ENCODE measurements at places on chromosomes 16 and 17. TPM values are rescaled to one million over a fixed set of nuclear protein-coding genes. Genes with fewer than 3 reads are reported as not detected.

DNA sequence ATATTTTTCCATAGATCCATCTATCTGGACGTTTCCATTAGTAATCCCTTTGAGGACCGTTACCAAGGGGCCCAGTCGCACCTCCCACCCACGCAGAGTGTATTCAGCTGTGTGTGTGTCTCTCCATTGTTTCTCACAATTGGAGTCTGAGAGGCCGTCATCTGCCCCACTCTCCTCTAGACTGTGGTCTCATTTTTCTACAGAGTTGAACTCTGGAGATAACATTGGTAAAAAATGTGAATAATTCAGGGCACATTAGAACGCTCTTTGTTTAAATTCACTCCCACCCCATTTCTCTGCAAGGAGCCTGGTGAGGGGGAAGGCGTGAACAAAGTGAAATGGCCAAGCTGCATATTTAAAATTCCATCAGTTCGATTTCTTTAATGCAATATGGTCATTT is 333.1 kb upstream of the MAF start:
- H3K4me1 ChIP-seq, result no peaks in the 10 kb centered on the region
- no peaks in the 10 kb centered on the region for H3K36me3 ChIP-seq
- DNase-seq, result no peak
- no peak overlapping the region for H3K27ac ChIP-seq
- no peak overlapping the region for H3K4me3 ChIP-seq

DNA sequence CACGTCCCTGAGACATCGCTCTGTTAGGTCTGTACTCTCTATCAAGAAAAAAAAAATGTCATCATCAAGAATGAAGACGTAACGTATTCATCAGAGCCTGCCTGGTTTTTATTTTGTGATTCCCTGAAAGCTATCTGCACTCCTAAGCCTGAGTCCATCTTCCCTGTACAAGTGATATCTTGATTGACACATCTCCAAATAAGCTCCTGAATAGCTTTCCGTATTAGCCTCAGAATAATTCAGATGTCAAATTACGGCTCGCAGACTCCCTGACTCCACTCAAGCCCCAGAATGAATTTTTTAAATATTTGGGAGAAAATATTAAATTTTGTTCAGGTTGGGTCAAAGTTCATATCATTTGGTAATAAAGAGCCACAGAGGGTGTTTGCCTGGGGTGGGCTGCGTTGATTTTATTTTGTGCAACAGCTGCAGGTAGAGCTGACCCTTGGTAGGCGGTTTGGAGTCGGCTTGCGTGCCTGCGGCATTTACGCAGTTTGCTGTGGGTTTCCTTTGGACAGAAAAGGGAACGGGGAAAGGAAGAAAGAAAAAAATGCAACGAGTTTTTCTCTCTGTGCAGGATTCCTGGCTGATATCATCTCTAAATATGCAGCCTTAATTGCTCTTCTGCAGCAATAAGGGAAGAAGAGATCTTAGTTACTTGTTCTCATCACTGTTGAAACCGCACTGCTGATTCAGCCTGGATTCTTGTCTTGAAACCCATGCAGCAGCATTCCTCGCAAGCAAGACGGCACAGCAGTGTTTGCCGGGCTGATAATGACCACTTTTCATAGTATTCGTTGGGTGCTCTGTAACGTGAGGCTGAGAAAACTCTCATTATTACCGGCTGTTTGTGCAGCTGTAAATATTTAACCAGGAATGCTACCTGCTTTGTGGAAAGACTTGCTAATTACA is 114.7 kb downstream of the IRX3 start:
- H3K27ac ChIP-seq, result no peak overlapping the region
- peaks cover 2% of the 10 kb centered on the region for H3K27me3 ChIP-seq
- DNase-seq, result peak; percentile 90
- no peaks in the 10 kb centered on the region for H3K4me1 ChIP-seq

GRCh38 chr16:66543541-66543940 is 6.4 kb downstream of the TK2 start:
- H3K4me1 ChIP-seq, result no peaks in the 10 kb centered on the region
- H3K4me3 ChIP-seq, result no peak overlapping the region
- DNase-seq, result no peak
- H3K27me3 ChIP-seq, result no peaks in the 10 kb centered on the region
- no peaks in the 10 kb centered on the region for H3K36me3 ChIP-seq
- no peak overlapping the region for H3K27ac ChIP-seq

- H3K36me3 ChIP-seq, result no peaks in the 10 kb centered on the region
- no peaks in the 10 kb centered on the region for H3K4me1 ChIP-seq
- H3K27me3 ChIP-seq, result no peaks in the 10 kb centered on the region
- no peak overlapping the region for H3K27ac ChIP-seq
- DNase-seq, result peak; percentile 46
Measured at GRCh38 chr16:68590201-68590994, 51.3 kb downstream of the ZFP90 start.

DNA sequence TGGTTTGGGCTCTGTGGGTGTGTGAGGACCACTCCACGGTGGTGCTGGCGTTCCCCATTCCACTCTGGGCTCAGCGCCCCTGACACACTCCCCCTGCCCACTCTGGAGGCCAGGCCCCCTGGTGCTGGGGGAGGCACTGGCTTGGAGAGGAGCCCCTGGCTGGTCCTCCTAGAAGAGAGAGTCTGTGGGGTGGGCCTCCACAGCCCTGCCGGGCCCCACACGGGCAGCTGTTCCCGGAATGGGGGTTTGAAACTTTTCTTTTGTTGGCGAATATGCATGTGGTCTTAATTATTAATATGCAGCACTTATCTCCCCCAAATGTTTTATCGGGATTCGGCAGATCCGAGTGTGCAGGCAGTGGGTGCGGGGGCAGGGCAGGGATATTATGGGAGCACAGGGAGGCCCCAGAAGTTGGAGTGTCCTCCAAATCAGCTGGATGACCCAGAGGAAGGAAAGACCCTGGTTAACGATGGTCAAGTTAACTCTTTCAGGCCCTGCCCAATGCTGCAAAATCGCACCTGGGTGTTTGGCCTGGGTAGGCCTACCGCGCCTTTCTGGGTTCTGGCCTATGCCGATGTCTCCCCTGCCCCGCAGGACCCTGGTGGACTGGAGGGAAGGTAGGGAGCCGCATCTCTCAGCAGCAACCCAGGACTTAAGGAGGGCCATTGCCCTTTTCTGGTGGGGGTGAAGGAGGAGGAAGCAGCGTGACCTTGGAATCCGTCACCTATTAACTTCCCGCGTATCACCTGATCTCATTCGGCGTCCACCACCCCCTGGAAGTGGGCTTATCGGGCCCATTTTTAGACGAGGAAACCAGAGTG is 36.0 kb downstream of the TMEM235 start:
- H3K4me1 ChIP-seq, result no peaks in the 10 kb centered on the region
- peaks cover 16% of the 10 kb centered on the region for H3K27me3 ChIP-seq
- H3K36me3 ChIP-seq, result no peaks in the 10 kb centered on the region
- no peak for DNase-seq
- no peak overlapping the region for H3K27ac ChIP-seq

DNA sequence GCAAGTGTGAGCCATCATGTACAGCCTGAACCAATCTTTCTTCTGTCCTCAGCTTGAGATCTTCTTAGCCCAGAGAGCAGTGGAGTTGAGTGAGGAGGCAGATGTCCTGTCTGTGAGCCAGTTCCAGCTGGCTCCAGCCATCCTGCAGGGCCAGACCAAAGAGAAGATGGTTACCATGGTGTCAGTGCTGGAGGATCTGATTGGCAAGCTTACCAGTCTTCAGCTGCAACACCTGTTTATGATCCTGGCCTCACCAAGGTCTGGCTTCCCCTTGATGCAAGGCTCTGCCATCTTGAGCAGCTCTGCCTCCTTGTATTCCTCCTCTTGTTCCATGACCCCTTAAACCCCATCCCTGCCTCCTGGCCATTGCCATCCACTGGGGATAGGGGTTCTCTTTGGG is 9.6 kb downstream of the CDK5RAP3 start:
- no peak overlapping the region for H3K27ac ChIP-seq
- no peaks in the 10 kb centered on the region for H3K27me3 ChIP-seq
- H3K4me3 ChIP-seq, result no peak overlapping the region
- DNase-seq, result no peak
- peaks cover 22% of the 10 kb centered on the region for H3K36me3 ChIP-seq

GRCh38 chr16:3857189-3858043 is 23.1 kb downstream of the CREBBP start:
- H3K27ac ChIP-seq, result no peak overlapping the region
- H3K36me3 ChIP-seq, result peaks cover 1% of the 10 kb centered on the region
- H3K4me1 ChIP-seq, result peaks cover 18% of the 10 kb centered on the region
- no peak overlapping the region for H3K4me3 ChIP-seq
- peak; percentile 85 for DNase-seq

- no peaks in the 10 kb centered on the region for H3K36me3 ChIP-seq
- no peak overlapping the region for H3K27ac ChIP-seq
- H3K27me3 ChIP-seq, result no peaks in the 10 kb centered on the region
Measured at GRCh38 chr17:41215681-41216080, 10.8 kb upstream of the KRTAP9-2 start.

GRCh38 chr17:41271858-41272257 is 3.6 kb upstream of the KRTAP9-7 start:
- H3K27ac ChIP-seq, result no peak overlapping the region
- H3K36me3 ChIP-seq, result no peaks in the 10 kb centered on the region
- H3K4me3 ChIP-seq, result no peak overlapping the region
- no peaks in the 10 kb centered on the region for H3K4me1 ChIP-seq

GRCh38 chr17:56809820-56810179 is 23.9 kb downstream of the C17orf67 start:
- H3K27me3 ChIP-seq, result no peaks in the 10 kb centered on the region
- no peaks in the 10 kb centered on the region for H3K4me1 ChIP-seq
- no peak overlapping the region for H3K4me3 ChIP-seq
- DNase-seq, result no peak
- no peaks in the 10 kb centered on the region for H3K36me3 ChIP-seq

DNA sequence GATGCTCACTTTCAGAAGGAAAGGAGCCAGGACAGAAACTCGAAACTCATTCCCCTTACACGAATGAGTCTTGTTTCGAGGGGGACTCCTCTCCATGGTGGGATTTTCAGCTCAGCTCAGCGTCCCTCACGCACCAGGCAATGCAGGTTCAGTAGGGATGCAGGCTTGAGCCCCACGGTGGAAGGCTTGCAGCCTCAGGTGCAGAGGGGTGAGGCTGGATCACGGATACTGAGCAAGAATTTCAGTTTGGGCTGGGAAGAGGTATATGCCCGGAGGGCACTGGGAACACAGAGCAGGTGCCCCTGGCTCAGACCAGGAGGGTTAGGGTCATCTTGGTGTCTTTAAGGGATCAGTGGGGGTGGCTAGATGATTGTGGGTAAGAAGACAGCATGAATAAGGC is 344.9 kb upstream of the TNRC6C start:
- H3K36me3 ChIP-seq, result no peaks in the 10 kb centered on the region
- no peaks in the 10 kb centered on the region for H3K4me1 ChIP-seq
- H3K27ac ChIP-seq, result no peak overlapping the region
- H3K27me3 ChIP-seq, result no peaks in the 10 kb centered on the region
- H3K4me3 ChIP-seq, result no peak overlapping the region

DNA sequence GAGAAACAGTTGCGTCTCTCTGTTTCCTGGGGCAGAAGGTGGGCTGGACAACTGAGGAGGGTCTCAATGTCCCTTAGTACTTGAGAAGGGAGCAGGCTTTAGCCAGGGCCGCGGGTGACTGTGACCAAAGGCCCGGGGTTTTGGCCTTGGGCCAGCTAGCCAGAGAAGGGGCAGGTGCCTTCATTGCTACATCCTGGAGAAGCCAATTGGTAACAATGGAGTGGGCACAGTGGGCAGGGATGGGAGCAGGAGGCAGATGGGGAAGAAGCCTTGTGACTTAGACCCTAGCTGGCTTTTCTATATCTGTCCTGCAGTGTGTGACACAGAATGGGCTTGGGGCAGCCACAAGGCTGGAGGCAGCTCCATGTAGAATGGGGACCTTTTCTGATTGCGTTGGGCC is 46.0 kb downstream of the CLEC16A start:
- H3K36me3 ChIP-seq, result peaks cover 5% of the 10 kb centered on the region
- DNase-seq, result no peak
- H3K27me3 ChIP-seq, result no peaks in the 10 kb centered on the region
- no peak overlapping the region for H3K4me3 ChIP-seq

DNA sequence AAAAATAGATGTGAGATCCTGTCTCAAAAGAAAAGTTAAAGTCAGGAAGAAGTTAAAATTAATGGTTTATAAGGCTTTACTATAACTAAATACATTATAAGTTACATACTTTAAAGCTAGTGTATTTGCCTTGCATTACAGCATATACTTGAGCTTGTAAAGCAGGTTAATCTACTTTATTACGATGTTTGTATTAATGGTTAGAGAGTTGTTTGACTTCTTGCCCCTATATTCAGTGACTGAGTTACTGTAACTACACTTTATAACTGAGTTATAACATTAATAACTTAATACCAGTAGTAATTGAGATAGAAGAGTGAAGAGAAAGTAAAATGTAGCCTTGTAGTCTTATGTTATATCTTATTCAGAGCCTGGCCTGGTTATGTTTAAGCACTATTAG is 22.9 kb downstream of the CLTC start:
- peaks cover 2% of the 10 kb centered on the region for H3K4me1 ChIP-seq
- H3K4me3 ChIP-seq, result no peak overlapping the region
- peaks cover 2% of the 10 kb centered on the region for H3K36me3 ChIP-seq
- no peak overlapping the region for H3K27ac ChIP-seq
- H3K27me3 ChIP-seq, result no peaks in the 10 kb centered on the region
- no peak for DNase-seq

DNA sequence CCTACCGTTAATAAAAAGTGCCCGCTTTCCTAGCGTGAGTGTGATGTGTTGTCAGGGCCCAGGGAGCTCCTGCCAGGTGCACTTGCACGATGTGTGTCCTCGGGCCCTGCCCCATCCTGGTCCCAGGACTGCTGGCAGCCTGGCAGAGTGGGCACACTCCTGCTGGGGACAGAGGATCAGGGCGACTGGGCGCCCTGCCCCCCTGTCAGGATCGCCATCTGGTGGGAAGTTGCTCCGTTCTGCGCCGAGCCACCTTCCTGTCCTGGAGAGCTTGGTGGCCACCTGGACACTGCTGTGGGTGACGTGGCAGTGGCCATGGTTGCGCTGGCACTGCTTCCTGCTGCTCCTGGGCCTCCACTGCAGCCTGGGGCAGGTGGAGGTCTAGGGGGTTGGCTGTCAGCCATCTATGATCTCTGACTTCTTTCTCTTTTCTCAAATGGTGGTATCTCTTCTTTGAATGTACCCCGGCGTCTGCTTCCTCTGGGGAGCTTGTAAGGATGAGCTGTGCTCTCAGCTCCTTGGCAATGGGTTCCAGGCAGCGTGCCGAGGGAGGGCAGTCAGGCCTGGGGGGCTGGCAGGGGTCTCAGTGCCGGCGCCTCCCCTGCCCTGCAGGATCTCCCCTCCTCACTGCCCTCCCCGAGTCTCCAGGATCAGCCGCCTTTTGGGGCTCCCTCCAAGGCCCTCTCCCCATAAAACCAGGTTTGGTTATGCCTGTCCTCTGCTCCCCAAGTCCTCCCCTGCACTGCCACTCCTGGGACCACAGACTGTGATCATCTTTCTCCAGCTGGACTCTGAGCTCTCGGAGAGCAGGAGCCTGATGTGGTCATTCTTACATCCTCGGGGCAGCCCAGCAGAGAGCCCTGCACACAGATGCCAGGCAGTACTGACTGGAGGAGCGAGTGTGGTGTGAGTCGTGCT is 76.9 kb downstream of the AMFR start:
- peaks cover 3% of the 10 kb centered on the region for H3K27me3 ChIP-seq
- no peaks in the 10 kb centered on the region for H3K4me1 ChIP-seq
- DNase-seq, result no peak
- H3K27ac ChIP-seq, result no peak overlapping the region

The CA5A gene
- not detected for total RNA-seq

The HSD17B1 gene
- 2.6 TPM for total RNA-seq

The DBNDD1 gene
- 1.3 TPM for total RNA-seq

The PPM1E gene
- 0.50 TPM for total RNA-seq

The ZNF207 gene
- 55.2 TPM for total RNA-seq

The MSLN gene
- not detected for total RNA-seq

The SULT1A1 gene
- total RNA-seq, result 3.6 TPM
